Stimulated activated CD8-positive, alpha-beta memory T cell treated with anti-CD3 and anti-CD28 coated beads, Interleukin-15, amount 100 ng/mL, for 24 hours (primary cell): ENCODE measurements at places on chromosomes 13 and 19.

DNA sequence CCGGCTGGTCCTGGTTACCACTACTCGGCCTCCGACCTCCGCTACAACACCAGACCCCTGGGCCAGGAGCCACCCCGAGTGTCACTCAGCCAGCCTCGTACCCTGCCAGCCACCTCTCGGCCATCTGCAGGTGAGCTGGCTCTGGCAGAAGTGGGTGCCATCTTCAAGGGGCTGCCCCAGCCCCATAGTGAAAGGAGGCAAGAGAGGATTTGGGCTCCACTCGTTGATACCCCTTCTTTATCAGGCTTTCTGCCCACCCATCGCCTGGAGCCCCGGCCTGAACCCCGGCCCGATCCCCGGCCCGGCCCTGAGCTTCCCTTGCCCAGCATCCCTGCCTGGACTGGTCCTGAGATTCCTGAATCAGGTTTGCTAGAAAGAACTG is 7.1 kb downstream of the LTBP4 start:
- DNase-seq: no peak

GRCh38 chr13:113538689-113539058 is 45.9 kb upstream of the TFDP1 start:
- DNase-seq: no peak

- DNase-seq: no peak
These were observed 15.3 kb downstream of the RFXAP start for GRCh38 chr13:36834299-36834698.

GRCh38 chr19:53394522-53394973 is 401 bp upstream of the ZNF765 start:
- no peak for DNase-seq

DNA sequence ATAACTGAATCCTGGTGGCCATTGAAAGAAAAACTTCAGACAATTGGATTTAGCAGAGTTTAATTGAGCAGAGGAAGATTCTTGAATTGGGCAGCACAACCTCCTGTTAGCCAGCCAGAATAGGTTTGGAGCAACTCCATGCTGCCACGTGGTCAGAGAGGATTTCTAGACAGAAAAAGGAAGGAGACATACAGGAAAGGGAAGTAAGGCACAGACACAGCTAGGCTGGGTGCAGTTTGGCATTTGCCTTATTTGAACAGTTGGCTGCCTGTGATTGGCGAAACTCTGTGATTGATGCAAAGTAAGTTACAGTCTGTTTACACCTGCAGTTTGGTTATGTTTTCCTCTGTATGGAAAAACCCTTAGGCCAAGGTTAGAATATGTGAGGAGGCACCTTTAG is 85.8 kb upstream of the SPATA13 start:
- DNase-seq: no peak

DNA sequence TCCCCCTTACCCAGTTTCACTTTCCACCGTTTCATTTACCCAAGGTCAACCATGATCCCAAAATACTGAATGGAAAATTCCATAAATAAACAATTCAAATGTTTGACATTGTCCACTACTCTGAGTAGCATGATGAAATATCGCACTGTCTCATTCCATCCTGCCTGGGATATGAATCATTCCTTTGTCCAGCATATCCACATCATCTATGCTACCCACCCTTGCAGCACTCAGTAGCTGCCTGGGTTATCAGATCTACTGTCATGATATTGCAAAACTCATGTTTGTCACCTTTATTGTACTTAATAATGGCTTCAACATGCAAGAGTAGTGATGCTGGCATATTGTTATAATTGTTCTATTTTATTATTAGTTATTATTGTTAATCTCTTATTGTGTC is 263.9 kb upstream of the NBEA start:
- no peak for DNase-seq

DNA sequence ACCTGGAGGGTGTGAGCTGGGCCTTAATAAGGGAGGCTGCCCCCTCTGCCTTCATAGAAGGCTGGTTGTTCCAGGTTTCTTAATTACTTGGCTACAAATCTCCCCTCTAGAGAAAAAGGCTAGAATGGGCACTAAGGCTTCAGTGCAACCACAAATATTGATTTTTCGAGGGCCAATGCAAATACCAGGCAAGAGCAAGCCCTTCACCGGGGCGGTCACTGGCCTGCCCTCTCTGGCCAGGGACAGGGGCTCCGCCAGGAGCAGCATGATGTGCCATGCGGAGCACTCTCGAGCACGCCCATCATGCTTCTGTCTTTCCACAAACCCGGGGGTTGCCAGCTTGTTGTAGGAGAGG is 127.8 kb upstream of the SPACA7 start:
- DNase-seq: no peak

DNA sequence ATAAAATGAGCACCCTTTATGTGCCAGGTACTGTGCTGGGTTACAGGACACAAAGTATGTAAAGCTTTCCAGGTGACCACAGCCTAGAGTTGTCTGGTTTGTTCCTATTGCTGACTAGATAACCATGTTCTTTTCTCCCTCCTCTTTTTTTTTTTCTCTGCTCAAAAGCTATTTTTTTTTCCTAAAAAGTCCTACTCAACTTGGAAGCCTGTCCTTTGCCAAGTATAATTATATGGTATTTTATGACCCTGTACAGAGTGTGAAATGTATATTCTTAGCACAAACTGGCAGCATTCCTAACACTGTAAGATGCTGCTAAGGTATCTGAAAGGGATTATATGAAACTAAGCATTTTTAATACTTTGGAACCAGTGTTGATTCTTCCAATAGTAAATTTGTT is 171.0 kb downstream of the GPC6 start:
- DNase-seq: no peak

- no peak for DNase-seq
These were observed 7.3 kb upstream of the STRN4 start for GRCh38 chr19:46753420-46754155.

GRCh38 chr13:45060062-45060461 is 60.2 kb upstream of the GTF2F2 start:
- no peak for DNase-seq

DNA sequence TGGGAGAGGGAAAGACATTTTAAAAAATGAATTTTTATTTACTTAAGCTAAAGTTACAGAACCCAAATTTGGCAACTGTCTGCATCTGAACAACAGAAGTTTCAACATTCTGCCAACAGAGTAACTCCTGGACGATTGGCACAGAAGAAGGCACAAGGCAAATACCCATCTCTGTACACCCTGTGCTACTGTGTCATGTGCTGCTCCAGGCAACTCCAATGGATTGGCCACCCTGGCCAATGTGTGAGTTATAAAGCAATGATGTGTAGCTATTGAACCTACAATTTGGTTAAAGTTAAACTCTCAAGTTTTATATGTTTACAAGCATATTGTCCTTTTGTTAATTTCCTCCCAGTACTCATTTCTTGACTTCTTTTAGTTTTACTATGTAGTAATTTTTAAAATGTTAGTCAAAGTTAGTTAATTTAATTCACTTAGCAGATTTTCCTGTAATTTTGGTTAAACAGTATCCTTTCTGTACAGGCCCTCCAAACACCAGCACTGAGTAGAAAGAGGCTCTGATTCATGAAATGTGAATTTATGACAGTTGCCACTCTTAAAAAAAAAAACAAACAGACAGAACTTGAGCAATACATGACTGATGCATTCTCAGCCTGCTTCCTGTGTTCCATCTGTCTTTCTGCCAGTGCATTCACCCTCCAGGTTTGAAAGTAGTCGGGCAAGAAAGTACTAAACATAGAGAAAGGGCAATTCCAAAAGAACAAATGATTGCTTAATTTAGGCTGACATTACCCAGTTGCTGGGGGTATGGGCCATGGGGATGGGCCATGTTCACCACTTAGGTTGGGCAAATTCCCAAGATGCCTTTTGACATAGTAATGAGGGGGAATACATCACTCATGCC is 5.9 kb downstream of the STARD13 start:
- DNase-seq: no peak

- DNase-seq: no peak
These were observed 21.9 kb downstream of the KCTD12 start for GRCh38 chr13:76864259-76864658.

DNA sequence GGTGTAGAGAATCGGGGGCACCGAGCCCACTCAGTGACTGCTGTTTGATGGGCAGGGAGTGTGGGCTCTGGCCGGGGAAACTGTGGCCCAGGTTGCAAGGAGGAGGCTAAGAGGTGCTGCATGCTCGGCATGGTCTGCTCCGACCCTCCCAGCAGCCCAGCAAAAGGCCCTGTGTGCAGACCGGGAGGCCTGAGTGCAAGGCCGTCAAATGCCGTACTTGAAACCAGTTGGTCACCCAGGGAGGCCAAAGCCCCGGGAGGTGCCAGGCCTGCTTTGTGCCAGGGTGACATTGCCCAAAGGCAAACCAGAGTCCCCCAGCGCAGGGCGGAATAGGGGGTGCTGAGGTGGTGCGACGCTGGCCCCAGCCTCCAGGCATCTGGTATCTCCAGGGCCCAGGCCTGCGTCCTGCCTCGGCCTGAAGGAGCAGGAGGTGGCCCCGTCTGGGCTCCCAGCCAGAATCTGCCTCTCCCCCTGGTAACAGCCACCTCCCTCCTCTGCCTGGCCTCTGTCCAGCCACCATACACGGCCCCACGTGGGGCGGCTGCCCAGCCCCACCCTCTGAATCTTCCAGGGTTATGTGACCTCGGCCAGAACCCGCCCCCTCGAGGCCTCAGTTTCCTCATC is 4.0 kb downstream of the PIK3R2 start:
- no peak for DNase-seq

- no peak for DNase-seq
These were observed 17.6 kb downstream of the KDM4B start for GRCh38 chr19:4986471-4986891.

GRCh38 chr13:31081316-31081715 is 80.4 kb downstream of the HSPH1 start:
- DNase-seq: no peak

- DNase-seq: no peak
These were observed 3.4 kb downstream of the CACNG6 start for GRCh38 chr19:53994811-53995210.

DNA sequence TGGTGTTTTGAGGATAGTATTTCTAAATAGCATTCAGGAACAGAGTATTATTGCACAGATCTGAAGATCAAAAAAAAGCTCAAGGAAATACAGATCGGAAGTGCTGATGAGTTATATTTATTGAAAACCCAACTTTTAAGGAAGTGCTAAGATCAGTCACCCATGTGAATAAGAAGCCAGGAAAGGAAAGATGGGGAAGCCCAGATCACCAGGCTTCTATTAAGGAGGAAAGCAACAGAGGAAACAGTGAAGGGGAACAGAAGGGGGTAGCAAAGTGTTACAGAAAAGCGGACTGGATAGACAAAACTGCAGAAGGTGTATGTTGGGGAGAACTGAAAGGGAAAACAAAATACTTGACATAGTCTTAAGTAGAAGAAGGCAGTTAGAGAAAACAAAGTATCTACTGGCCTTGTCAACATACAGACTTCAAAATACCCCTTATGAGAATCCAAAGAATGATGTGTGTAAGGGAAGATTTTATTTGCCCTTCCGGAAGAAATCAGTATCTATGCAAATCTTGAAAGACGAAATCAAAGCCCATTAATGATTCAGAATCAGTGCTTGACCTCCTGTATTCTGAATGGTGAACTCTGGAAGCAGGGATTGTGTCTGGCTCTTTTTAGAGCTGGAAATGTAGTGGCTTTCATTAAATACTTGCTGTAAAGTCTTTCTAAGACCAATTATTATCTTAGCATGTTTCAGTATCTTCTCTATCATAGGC is 12.1 kb downstream of the UFM1 start:
- DNase-seq: no peak

GRCh38 chr13:29164116-29164515 is 344.0 kb downstream of the MTUS2 start:
- DNase-seq: no peak

DNA sequence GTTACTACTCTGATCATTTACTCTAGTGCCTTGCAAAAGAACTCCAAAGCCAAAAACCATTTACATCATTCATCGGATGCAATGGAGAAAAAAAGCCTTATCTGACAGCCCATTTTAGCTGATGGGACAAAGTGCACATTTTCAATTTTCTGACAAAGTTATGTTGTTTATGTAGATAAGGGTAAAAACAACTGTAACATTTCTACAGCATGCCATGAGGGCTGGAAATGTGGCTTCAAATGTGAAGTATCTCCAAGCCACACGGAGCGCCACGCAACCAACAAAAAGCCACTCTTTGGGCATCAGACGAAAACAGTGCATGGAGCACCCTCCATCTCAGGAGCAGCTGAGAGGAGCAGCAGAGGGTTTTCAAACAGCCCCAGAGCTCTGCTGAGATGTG is 364.6 kb upstream of the ZNF507 start:
- no peak for DNase-seq

DNA sequence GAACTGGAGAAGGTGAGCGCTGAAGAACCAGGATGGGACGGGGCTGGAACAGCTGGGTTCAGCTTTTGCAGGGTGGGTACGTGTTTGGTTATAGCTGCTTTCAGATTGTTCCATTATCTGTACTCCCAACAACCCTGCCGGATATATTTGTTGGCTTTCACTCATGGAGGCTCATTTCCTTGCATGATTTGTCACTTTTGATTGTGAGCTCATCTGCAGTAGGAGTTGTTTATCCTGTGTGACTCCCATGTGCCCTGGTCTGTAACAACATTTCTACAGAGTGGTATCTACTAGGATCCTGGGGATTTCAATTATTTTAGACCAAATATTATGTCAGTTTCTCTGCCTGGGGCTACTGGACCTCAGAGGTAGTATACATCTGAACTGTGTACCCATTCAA is 5.4 kb downstream of the ARL11 start:
- DNase-seq: no peak

- no peak for DNase-seq
These were observed 54.3 kb downstream of the RUBCNL start for GRCh38 chr13:46332772-46333171.

GRCh38 chr19:18861235-18861634 is 29.5 kb downstream of the UPF1 start:
- no peak for DNase-seq

GRCh38 chr13:51542346-51543242 is 41.7 kb upstream of the WDFY2 start:
- DNase-seq: no peak

- no peak for DNase-seq
These were observed 9.7 kb downstream of the IGSF23 start for GRCh38 chr19:44623080-44623479.

DNA sequence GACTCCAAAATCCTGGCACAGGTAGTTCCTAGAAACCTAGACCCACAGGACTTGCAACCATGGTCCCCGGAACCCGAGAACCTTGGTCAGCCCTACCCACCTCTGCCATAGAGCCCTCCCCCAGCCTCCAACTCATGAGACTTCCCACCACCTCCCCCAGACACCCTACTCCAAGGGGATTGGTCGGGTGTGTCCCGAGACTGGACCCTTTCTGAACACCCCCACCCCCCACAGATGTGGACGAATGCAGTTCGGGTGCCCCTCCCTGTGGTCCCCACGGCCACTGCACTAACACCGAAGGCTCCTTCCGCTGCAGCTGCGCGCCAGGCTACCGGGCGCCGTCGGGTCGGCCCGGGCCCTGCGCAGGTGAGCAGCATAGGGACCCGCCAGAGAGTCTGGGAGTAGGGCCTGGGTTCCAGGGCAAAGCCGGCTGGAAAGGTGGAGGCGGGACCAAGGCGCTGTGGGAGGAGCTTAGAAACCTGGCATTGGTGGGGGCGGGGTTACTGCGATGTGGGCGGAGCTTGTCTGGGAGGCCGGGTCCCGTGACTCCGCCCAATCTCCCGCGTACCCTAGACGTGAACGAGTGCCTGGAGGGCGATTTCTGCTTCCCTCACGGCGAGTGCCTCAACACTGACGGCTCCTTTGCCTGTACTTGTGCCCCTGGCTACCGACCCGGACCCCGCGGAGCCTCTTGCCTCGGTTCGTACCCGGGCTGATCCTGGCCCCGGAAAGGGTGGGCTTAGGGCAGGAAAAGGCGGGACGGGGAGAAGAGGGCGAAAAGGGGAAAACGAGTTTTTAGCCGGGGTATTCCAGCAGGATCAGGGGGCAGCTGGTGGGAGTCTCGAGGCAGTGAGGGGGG is 11.9 kb downstream of the LTBP4 start:
- peak; percentile 66 for DNase-seq
